ENCODE measurements at places on chromosomes 6 and 20.

DNA sequence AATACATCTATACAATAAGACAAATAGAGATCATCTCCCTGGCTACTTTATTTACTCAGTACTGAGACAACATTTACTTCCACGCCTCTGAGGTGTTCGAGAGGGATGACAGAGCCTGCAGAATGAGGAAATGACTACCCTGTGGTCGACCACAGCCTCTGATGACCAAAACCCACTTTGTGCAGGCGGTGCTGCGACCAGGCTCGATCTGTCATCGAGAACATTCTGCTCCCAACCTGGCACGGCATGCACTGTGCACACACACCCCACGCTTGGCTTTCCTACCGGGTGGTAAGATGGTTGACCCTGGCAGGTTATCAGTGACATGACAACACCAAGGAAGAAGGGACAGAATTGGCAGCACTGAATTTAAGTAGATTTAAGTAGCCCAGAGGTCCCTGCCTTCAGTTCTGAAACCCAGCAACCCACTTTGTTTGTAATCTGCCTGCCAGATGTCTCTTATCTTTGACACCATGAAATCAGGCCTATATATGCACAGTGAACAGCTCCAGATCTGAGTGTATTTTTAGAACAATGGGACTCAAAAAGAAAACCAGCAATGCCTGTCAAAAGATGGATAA is 42.6 kb downstream of the TTI1 start:
- peak; percentile 26 for DNase-seq

DNA sequence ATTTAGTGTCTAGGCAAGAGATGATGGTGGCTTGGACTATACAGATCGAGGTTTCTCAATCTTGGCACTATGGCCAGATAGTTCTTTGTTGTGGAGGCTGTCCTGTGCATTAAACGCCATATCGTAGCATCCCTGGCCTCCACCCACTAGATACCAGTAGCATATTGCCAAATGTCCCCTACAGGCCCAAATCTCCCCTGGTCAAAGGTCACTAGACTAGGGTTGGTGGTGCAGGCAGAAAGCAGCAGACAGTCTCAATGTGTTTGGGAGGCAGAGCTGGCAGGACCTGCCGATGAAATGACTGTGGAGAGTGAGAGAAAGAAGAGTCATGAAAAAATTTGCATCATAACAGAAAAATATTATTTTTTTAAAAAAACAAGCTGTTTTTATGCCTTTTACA is 63.0 kb downstream of the TRAM2 start:
- DNase-seq, result no peak

DNA sequence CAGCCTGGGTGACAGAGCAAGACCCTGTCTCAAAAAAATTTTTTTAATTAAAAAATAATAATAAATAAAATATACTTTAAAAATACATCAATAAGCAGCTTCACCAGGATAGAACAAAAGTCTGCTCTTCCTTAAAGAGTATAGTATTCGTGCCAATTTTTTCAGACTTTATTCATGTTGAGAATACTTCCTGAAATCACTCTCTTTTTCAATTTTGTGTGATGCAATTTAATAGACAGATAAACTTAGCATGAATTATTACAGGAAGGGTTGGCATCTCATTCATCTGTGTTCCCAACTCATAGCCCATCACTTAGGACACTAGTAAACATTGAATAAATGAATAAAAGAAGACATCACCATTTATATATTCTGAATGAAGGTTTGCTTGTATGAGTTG is 52.4 kb downstream of the IPCEF1 start:
- DNase-seq, result no peak

GRCh38 chr6:116101790-116102189 is 1.1 kb downstream of the NT5DC1 start:
- DNase-seq, result no peak

DNA sequence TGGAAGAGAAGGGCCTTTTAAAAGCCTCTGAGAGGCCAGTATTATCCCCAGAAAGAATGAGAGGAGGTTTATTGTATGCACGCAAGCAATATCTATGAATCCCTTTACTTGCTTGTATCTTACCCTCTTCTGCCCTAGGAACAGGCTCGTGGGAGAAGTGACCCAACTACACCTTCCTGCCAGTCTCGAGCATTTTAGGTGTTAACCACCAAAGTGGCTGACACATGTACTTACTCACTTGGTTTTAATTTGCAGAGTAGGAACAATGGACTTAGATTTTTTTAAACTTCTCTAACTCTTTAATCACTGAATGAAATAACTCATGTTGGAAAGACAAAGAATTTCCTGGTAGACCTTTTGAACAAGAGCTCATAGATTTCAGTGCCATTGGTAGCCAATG is 296.9 kb downstream of the PLCB1 start:
- no peak for DNase-seq

GRCh38 chr20:10978019-10978702 is 304.4 kb upstream of the JAG1 start:
- no peak for DNase-seq

DNA sequence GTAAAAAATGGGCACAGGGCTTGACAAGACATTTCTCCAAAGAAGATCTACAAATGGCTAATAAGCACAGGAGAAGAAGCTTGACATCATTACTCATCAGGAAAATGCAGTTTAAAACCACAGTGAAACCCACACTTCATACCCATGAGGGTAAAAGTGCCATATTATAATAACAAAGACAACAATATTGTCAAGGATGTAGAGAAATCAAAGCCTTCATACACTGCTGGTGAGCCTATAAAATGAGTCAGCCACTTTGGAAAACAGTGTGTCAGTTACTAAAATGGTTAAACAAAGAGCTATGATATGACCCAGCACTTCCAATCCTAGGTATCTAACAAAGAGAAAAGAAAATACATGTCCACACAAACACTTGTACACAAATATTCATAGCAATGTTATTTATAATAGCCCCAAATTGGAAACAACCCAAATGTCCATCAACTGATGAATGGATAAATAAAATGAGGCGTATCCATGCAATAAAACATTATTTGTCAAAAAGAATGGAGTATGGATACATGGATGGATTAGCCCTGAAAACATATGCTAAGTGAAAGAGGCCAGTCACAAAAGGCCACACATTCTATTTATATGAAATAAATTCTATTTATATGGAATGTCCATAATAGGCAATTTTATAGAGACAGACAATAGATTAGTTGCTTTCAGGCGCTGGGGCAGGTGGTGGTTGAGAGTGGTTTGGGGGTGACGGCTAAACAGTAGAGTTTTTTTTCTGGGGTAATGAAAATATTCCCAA is 11.5 kb upstream of the IL20RA start:
- DNase-seq, result no peak

- DNase-seq, result no peak
Observed at GRCh38 chr6:44702292-44702691, 314.8 kb downstream of the CDC5L start.

GRCh38 chr6:143755301-143755744 is 77.6 kb downstream of the PHACTR2 start:
- DNase-seq, result no peak
